ENCODE measurements at places on chromosomes 12 and 14. TPM values are rescaled to one million over a fixed set of nuclear protein-coding genes. Genes with fewer than 3 reads are reported as not detected.

MYF5 gene
- not detected for total RNA-seq

TMPRSS12 gene
- total RNA-seq, result not detected

SERPINA6 gene
- total RNA-seq, result not detected

KRT3 gene
- total RNA-seq, result not detected

STAB2 gene
- not detected for total RNA-seq

TAS2R30 gene
- total RNA-seq, result 2.6 TPM

FOXN4 gene
- not detected for total RNA-seq

KLHDC1 gene
- 2.5 TPM for total RNA-seq

FAM181A gene
- total RNA-seq, result not detected

BATF gene
- 39.4 TPM for total RNA-seq

ARHGDIB gene
- total RNA-seq, result 1,588 TPM

DAO gene
- not detected for total RNA-seq

KCNK13 gene
- not detected for total RNA-seq

TPI1 gene
- total RNA-seq, result 1,035 TPM

MANSC1 gene
- 0.27 TPM for total RNA-seq

All from activated CD4-positive, alpha-beta T cell treated with anti-CD3 and anti-CD28 coated beads, Interleukin-2, amount 10 ng/mL, durations not matched to agents 7 days and 5 days (primary cell).